Neural crest cell (in vitro differentiated cells): ENCODE measurements at places on chromosomes 2 and 18.

DNA sequence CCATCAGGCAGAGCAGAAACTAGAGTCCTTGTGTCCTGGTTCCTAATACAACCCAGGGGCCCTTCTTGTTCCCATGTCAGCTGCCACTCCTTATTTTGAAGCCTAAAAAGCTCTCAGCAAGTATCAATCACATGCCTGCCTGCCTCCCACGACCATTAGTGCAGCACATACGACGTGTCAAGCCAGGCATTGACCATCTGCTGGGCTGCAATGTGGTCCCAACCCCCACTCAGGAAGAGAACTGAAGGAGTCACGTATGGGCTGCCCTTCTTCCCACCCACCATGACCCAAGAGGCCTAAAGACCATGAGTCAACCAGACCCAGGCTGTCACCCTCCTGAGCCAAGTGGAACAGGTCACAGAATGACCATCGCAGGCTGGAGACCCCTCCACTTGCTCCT, 98.8 kb downstream of the KLHL29 start:
- DNase-seq, result no peak

DNA sequence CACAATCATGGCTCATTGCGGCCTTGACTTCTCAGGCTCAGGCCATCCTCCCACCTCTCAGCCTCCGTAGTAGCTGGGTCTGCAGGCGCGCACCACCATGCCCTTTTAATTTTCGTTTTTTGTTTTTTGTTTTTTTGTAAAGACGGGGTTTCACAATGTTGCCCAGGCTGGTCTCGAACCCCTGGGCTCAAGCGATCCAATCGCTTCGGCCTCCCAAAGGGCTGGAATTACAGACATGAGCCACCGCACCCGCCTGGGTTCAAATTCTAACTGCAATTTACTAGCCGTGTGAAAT, 12.3 kb upstream of the DCTN1 start:
- no peak for DNase-seq

GRCh38 chr2:155266583-155266982, 568.1 kb downstream of the KCNJ3 start:
- no peak for DNase-seq

DNA sequence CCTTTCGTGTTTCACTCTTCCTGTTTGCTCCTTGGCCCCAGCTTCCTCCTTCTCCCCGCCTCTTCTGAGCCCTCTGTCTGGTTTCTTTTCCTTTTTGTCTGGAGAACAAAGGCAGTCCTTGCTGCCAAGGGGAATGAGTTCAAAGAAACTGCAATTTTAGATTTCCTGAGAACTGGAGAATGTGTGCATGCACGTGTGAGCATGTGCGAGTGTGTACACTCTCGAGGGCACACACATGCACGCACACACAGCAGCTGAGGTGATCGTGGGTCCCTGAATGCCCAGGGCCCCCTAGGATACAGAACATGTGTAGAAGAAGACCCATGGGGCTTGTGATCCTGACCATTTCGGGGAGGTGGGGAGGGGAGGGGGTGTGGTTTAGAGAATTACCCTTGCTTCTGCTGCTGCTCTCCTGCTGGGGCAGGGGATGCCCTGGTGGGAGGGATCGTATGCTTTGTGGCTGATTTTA, 151.8 kb downstream of the DYSF start:
- DNase-seq, result no peak

GRCh38 chr2:142876423-142876822, 1.0 kb upstream of the KYNU start:
- no peak for DNase-seq

DNA sequence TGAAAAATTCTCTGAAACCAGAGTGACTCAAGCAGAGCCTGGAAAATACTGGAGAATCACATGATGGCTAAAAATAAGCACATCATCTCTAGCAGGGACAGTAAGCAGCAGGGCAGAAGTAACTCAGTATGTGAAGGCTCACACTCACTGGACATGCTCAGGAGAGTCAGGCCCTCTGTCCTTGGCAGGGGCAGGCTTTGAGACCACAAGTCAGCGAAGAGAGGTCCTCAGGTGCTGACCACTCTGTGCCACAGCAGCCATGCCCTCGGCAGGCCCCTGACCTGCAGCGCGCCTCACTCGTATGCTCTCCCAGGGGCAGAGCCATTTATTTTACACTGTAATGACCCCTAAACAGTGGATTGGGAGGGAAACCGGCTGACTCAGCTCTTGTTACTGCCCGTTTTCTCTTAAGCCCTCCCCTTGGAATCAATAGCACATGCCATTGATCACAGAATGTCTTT, 76.8 kb downstream of the MAPRE2 start:
- DNase-seq, result no peak

DNA sequence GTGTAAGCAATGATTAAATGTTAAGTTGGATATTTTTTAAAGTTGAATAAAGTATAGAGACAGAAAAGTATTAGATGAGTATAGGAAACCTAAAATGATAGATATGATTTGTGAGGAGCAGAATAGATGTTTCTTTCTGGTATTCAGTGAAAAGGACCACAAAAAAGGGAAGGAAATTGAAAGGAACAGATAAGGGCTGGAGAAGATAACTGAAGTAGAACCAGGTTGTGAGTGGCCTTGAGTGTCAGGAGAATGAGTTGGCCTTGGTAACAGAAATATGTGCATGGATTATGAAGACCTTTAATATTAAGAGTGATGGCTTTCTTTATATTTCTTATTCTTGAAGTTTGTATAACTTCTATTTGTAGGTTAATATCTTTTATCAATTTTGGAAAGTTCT, 543.5 kb downstream of the METTL4 start:
- DNase-seq, result no peak

DNA sequence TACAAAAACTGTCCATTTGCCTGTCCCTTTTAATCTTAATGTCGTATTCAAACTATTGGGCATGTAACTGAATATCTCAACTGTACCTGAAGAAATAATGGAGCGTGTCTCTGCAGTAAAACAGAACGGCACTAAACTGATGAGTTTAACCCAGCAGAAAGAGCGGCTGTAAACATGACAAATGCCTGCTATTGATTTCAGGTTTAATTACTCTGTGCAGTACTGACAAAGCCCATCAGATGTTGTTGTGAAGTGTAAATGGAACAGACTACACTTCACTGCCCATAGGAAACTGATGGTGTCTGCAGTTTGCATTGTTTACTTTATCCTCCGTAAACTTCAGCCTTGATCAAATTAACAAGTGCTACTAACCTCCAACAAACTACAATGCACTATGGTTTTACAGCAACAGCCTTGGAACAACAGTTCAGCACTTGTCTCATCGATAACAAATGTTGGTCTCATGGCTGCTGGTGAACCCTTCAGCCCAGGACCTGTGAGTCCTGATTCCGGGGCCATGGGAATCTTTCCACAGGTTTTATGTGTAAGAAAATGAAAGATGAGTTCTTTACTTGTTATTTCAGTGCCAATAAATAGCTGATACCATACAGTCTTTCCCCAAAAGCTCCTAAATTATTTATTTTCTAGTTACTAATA, 316.5 kb downstream of the CCDC178 start:
- DNase-seq, result no peak

DNA sequence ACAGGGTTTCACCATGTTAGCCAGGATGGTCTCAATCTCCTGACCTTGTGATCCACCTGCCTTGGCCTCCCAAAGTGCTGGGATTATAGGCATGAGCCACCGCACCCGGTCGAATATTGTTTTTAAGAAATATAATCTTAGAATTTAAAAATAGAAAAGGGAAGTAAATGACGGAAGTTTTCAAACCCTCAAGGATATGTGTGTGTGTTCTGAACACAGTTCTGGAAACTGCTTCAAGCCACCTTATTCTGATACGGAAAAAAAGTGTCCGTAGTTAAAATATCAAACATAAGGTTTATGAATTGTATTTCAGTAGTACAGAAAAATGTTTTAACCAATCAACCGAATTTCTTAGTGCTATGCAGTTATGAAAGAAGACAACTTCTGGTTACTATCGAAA, 115.9 kb downstream of the UPP2 start:
- DNase-seq, result no peak

DNA sequence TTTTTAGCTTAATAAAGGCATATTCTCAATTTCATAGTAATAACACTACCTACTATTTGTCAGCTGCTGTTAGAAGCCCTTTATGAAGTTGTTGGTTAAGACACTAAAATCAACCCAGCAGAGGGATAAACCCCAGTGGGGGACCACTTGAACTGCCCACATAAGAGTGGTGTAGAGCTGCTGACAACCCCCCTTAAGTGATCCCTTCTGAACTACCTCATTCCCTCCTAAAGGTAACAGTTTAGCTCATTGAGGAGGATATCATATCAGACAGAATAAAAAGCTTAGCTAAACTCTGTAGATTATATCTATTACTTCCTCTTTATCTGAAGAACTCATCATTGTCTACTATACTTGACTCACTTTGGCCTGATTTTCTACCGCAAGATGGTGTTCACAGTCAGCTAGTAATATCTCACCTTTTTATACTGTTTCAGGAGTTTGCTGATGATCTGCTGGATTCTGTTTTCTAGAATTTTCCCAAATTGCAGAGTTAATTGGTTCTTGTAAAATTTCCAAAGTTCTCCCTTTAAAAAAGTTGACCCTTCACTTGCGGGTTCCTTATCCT, 16.2 kb downstream of the GALM start:
- DNase-seq, result no peak

- no peak for DNase-seq
Measured at GRCh38 chr2:33670392-33670937, 71.4 kb upstream of the FAM98A start.
